Bone marrow (tissue), 2 donors: ENCODE measurements at places on chromosomes 6 and 20.

GRCh38 chr6:122696079-122696478, 83.4 kb upstream of the FABP7 start:
- no peak for DNase-seq

- DNase-seq, result no peak
These were observed 9.4 kb downstream of the RAB5IF start for GRCh38 chr20:36614781-36615557.

DNA sequence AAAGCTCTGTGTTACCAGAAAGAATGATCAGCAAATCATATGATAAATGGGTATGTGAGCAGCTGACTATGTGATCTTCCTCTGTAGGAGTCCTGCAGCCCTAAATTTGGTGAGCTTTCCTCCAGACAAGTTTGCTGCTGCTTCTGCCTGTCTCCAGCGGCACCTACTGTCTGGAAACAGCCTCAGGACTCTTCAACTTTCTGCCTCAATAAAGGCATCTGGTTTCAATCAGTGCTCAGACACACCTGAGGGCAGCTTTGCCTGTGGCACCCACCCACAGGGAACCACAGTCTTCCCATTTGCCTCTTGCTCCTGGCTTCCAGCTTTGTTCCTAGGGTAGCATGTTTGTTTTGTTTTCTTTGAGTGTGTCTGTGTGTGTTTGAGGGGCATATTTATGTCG, 727.9 kb upstream of the MAN1A1 start:
- no peak for DNase-seq

- DNase-seq, result no peak
These were observed 82.8 kb upstream of the FOXA2 start for GRCh38 chr20:22667198-22667597.

GRCh38 chr6:112956696-112957535, 609.8 kb downstream of the RFPL4B start:
- peak; percentile 48 for DNase-seq

- no peak for DNase-seq
These were observed 17.6 kb downstream of the PCMTD2 start for GRCh38 chr20:64273109-64273508.

- no peak for DNase-seq
These were observed 18.1 kb upstream of the PXDC1 start for GRCh38 chr6:3769610-3770009.

- no peak for DNase-seq
These were observed 94.0 kb upstream of the HIVEP1 start for GRCh38 chr6:11917951-11918738.

- DNase-seq, result no peak
These were observed 38.8 kb upstream of the MAP3K4 start for GRCh38 chr6:160952633-160953281.

DNA sequence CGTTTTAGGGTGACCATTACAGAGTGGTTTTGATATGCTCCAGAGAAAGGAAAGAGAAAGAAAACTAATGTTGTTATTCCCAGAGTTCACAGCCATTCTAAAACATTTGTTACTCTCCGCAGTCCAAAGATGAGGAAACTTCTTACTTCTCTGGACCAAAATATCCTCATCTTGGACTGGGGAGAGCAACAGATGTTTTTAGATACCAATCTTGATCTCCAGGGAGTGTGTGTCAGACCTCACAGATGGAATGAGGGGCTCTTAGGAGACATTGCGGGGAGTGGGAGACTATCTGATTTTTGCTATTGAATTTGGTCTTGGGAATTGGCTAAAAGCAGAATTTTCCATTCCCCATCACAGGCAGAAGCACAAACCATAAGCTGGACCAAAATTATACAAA, 110.8 kb downstream of the TNFAIP3 start:
- no peak for DNase-seq

- DNase-seq, result no peak
These were observed 29.0 kb downstream of the FAM50B start for GRCh38 chr6:3878048-3878666.

GRCh38 chr20:41079066-41079465, 50.4 kb downstream of the TOP1 start:
- no peak for DNase-seq

GRCh38 chr20:420166-420620, 12.1 kb downstream of the RBCK1 start:
- no peak for DNase-seq

GRCh38 chr6:40369891-40370290, 217.3 kb downstream of the LRFN2 start:
- DNase-seq, result no peak

- no peak for DNase-seq
These were observed 75.6 kb upstream of the KIF25 start for GRCh38 chr6:167921831-167922230.

GRCh38 chr20:46720776-46721425, 11.5 kb downstream of the SLC2A10 start:
- DNase-seq, result no peak

DNA sequence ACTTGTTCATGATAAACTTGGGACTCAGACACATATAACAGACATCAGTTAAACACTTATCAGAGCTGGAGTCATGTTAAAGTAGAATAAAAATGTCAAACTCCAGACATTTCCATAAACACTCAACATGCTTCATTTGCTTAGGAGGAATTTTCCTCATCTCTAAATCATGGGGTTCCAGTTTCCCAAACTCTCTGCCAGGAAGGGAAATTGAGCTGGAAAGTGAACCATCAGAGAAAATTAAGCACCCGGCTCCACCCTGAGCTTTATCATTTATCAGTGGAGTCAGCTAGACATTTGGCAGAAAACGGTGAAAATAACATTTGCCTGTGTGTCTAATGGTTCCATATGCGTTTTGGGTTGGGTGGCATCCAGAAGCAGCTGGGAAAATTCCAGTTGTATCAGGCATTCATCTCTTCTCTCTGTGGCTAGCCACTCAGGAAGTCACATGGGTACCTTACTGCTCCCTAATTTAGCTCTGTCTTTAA, 25.3 kb upstream of the ZNFX1 start:
- DNase-seq, result no peak

GRCh38 chr6:17972074-17972952, 15.1 kb downstream of the KIF13A start:
- no peak for DNase-seq

DNA sequence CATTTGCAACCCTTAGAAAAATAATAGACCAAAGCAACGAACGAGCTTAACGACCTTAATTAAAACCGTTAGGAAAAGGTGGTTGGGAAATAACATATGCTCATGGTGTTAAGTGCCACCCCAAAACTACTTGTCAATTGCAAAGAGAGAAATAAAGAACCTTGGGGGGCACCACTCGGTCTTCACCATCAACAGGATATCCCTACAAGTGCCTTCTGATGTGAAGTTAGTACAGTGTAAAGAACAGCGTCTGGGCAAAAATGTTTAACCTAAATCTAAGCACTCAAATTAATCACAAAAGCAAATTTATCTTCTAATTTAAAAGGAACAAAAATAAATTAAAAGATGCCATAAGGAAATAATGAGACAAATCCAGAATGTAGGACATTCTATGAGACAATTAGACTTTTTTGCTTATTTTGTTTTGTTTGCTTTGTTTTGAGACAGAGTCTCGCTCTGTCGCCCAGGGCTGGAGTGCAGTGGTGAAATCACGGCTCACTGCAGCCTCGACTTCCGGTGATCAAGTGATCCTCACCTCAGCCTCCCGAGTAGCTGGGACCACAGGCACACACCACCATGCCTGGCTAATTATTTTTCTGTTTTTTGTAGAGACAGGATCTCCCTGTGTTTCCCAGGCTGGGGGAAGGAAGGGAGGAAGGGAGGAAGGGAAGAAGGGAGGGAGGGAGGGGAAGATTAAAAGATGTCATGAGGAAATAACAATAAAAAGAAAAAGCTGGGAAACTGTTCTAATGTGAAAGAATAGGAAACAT, 41.3 kb upstream of the BTN3A2 start:
- no peak for DNase-seq

- no peak for DNase-seq
These were observed 143.7 kb upstream of the GGTLC1 start for GRCh38 chr20:24132246-24132645.

DNA sequence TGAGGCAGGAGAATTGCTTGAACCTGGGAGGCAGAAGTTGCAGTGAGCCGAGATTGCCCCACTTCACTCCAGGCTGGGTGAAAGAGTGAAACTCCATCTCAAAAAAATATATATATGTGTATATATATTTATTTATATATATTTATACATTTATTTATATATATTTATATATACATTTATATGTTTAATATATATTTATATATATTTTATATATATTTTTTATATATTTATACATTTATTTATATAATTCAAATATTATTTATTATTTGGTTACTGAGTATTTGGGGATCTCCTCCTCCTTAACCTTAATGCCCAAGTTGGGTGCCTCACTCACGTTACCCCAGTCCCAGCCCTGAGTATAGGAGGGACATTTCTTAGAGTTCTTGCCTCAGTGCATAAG, 2.7 kb downstream of the FAM50B start:
- no peak for DNase-seq

DNA sequence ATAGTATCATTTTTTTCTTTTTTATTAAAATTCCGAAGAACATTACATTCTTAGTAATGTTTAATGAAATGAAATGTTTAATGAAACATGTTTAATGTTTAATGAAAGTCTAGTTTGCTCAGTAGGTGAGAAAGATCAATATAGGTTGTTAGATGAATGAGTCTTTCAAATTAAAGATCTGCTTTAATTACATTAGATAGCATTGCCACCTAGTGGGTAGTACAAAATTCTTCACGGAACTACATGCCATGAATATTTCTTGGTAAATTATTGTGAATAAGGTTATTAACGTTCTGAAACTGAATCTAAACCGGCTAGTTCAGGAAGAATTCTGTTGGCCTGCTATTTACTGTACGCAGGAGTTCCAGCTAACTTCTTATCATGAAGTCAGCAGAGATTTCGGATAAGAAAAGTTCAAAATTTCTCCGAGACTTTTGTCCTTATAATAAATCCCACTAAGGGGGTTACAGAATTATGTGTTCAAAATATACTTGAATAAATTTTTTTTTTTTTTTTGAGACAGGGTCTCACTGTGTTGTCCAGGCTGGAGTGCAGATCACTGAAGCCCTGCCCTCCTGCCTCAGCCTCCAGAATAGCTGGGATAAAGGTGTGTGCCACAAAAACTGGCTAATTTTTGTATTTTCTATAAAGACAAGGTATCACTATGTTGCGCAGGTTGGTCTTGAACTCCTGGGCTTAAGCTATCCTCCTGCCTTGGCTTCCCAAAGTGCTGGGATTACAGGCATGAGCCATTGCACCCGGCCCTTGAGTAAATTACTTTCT, 7.9 kb upstream of the GMNN start:
- DNase-seq, result no peak

GRCh38 chr6:166438211-166438861, 55.6 kb upstream of the MPC1 start:
- no peak for DNase-seq

GRCh38 chr6:12137480-12137879, 125.4 kb downstream of the HIVEP1 start:
- peak; percentile 30 for DNase-seq

GRCh38 chr6:26594131-26594498, 2.6 kb upstream of the ABT1 start:
- no peak for DNase-seq

DNA sequence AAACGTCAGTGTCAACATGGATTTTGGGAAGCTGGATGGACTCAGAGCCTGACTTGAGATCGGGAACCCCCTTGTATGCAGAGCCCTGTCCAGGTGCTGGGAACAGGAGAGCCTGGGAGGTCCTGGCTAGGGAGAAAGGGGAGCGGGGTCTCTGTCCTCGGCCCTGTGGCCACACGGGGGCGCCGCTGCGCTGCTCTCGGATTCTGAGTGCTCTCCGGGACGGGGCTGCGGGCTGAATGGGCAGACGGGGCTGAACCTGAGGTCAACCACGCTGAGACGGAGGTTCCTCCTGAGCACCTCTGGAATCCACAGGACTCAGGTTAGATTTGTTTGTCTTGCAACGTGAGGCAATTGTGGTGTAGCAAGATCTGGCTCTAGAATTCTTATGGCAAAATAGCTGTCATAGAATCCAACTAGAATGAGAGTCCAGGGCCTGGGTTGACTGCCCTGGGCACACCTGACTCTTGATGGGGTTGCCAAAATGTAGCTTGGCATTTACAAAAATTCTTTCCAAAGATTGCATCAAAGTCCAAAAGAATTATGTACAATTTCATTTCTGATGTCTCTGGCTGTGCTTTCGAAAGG, 20.6 kb upstream of the HLA-F start:
- DNase-seq, result peak; percentile 16

DNA sequence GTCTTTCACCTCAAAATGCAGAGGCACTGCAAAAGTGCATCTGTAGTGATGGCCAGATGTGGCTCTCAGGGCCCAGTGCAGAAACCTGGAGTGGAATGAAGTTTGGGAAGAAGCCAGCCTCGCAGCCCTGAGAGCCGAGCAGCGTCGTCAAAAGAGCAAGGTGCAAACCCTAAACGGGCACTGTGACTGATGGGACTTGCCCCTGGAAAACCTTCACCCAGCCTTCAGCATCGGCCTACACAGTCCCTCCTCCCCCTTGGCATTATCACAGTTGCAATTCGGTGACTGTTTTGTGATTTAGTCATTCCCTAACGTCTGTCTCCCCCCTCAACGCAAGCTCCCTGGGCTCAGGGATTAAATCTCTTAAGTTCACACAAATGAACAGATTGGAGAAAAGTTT, 38.6 kb downstream of the TAF4 start:
- DNase-seq, result no peak

DNA sequence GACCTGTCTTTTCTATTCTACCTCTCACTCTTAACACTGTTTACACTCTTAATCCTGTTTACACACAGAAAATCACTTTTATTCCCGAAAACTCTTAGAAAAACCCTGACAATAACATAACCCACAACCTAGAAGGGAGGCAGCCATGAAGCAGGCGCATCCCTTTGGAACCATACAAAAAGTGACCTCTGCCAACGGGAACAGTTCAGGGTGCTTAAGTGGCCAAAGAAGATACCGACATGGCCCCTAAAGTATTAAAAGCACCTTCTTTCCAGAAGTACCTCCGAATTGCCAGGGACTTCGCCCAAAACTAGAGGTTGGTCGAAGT, 490 bp downstream of the MMUT start:
- DNase-seq, result no peak

DNA sequence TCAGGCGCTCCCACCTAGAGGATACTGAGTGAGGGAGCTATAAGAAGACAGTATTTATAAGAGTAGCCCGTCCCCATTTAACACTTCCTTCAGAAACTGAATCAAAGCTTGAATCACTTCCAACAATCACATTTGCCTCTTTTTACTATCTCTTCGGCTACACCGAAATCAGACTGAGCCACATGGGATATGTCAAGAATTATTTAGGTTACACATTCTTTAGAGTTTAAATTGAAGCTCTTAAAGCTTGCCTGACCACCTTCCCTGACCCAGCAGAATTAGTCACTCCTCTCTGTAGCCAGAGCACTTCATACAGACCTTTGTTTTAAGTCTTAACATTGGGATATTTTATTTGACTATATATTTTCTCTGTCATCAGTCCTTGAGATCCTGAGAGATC, 163.7 kb downstream of the MAFB start:
- no peak for DNase-seq

GRCh38 chr6:51960419-51960818, 127.0 kb downstream of the PKHD1 start:
- no peak for DNase-seq
